Non-pigmented ciliary epithelial cell (primary cell): ENCODE measurements at places on chromosomes 7 and 10.

DNA sequence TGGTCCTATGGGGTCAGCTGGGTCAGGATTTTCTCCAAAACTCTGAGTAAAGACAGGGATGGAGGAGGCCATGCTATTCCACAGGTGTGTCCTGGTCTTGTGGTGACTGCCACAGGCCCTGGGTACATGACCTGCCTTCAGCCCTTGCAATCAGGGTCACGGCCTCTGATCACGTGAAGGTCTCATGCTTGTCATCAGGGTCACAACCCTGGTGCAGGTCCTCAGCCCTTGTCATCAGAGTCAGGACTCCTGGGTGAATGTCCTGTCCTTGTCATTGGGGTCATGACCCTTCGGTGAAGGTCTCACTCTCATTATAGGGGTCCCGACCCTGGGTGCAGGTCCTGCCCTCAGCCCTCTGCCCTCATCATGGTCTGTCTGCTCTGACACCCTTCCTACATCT is 21.9 kb upstream of the TBRG4 start:
- no peak for DNase-seq

- DNase-seq = no peak
Measured at GRCh38 chr10:87816163-87816897, 1.7 kb downstream of the ATAD1 start.

- no peak for DNase-seq
Measured at GRCh38 chr10:129474642-129475041, 7.6 kb downstream of the MGMT start.

DNA sequence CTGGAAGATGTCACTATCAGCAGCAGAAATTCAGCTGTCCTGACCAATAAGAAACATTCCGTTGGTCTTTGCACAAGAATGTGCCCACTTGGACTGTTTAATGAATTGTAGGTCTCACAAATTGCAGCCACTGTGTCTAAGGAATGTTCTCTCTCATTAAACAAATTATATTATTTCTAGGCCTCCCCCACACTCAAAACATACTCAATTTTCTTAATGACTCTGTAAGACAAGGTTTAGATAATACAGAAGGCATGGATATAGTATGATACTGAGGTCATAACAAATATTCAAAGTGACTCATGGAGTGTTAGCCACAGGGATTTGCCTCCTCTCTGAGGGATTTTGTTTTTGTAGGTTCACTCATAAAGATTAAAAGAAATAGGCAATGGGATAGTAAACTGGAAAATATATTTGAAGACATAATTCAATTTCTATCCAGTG is 197.5 kb downstream of the PTN start:
- DNase-seq = peak; percentile 75

- DNase-seq = no peak
Measured at GRCh38 chr7:27953361-27953760, 213.4 kb downstream of the TAX1BP1 start.

DNA sequence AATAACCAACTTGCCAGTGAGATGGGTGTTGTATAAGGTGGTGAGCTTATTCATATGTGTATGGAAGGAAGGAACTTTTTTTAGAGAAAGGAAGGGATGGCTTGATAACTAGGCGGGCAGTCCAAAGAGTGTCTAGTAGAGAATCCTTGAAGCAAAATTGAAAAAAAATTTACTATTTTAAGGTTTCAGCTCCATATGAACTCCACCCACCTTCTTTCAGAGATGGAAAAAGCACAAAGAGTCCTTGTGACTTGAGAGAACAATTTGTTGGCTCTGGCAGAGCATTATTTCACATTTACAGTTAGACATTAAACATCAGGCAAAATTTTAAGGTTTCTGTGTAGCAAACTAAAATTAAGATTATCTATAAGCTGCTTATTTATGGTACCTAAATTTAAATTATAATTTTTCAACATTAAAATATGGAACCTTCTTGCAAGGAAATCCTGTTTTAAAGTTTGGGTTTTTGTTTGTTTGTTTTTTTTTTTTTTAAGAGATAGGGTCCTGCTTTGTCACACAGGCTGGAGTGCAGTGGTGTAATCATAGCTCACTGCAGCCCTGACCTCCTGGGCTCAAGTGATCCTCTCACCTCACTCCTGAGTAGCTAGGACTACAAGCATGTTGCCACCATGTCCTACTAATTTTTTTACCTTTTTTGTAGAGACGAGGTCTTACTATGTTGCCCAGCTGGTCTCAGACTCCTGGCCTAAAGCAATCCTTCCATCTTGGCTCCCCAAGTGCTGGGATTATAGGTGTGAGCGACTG is 12.2 kb downstream of the PTPN12 start:
- no peak for DNase-seq

DNA sequence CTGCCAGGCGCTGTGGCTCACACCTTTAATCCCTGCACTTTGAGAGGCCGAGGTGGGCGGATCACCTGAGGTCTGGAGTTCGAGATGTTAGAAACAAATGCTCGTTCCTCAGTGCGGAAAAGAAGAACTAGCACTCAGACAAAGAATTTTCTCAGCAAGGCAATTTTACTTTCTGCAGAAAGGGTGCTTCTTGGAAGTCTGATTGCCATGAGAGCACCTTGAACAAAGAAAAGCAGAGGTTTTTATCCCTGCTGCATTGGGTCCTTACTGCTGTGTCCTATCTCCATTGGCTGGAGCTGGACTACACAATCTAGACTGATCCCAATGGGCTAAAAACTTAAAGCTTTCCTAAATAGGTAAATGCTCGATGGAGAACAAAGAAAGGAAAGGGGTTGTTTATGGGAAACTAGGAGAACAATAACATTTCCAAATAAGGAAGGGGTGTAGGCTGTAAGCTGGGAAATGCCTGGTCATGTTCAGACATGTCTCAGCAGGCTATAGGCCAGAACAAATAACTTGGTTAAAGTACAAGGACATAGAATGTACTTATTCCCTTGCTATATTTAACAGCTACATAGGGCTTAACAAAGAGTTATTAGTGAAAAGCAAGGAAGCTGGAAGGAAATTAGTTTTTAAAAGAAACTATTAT is 26.1 kb upstream of the ACTR3B start:
- no peak for DNase-seq

- peak; percentile 15 for DNase-seq
Measured at GRCh38 chr10:31836569-31837406, 91.8 kb downstream of the ARHGAP12 start.

GRCh38 chr7:80636709-80637108 is 1.7 kb upstream of the CD36 start:
- DNase-seq = no peak

- no peak for DNase-seq
Measured at GRCh38 chr7:1603346-1604225, 33.8 kb upstream of the PSMG3 start.

DNA sequence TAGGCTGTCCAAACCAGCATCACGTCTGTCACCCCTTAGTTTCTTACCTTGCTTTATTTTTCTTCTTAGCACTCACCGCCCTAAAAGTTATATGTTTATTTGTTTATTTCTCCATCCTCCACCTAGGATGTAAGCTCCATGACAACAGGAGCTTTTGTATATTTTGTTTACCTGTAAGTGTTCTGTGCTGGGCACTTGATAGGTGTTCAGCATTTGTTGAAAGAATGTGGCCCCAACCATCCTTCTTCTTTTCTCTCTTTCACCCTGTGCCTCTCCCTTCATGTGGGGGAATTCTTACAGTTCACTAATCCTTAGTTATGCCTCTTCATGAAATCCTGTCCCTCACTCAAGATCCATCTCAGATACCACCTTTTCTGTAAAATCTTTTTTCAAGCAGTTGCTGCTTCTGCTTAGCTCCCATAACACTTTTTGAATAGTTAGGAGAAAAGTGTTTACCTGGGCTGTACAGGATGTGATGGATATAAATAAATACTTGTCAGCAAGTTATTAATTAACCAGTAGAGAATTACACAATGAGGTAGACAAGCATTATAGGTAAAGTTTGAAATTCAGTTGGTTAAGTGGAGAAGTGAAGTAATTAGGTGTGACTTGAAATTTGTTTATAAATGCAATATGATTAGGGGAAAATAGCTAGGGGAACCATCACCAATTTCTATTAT is 9.7 kb downstream of the AHR start:
- DNase-seq = no peak

- peak; percentile 23 for DNase-seq
Measured at GRCh38 chr7:2209146-2209960, 23.4 kb downstream of the MAD1L1 start.

DNA sequence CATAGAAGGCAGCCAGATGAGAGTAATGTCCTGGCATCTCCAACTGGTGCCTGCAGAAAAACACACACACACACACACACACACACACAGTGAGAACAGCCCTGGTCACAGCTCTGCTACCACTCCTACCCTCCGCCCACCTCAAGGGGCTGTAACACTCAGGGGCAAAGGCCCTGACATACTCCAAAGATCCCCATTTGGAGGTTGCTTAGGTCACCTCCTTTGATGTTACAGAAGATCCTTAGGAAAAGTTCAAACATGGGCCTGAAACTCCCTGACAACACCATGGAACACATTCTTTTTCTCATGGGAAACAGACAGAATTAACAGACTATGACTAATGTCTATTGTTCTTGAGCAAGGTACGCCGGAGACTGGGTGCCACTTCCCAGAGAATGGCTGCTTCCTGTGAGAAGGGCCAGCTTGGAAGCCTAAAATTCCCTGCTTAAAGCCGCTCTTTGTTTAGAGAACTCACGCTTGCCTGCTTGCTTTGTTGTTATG is 27.7 kb downstream of the DENND11 start:
- DNase-seq = peak; percentile 36

DNA sequence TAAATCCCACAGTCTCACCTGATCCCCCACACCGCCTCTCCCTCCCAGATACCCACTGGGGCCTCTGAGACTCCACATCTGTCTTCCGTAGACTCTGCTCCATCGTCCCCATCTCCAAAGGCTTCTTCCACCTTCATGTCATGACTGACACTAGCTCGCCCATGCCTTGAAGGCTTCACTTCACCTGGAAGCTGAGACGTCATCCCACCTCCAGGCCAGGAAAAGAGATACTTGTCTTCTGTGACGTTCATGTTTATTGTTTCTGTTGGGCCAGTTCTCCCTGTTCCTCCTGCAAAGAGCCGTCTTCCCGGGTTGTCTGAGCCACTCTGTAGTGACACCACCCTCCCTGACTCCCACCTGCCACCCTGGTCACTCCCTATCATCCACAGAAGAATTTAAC is 3.6 kb upstream of the ZNF862 start:
- no peak for DNase-seq

DNA sequence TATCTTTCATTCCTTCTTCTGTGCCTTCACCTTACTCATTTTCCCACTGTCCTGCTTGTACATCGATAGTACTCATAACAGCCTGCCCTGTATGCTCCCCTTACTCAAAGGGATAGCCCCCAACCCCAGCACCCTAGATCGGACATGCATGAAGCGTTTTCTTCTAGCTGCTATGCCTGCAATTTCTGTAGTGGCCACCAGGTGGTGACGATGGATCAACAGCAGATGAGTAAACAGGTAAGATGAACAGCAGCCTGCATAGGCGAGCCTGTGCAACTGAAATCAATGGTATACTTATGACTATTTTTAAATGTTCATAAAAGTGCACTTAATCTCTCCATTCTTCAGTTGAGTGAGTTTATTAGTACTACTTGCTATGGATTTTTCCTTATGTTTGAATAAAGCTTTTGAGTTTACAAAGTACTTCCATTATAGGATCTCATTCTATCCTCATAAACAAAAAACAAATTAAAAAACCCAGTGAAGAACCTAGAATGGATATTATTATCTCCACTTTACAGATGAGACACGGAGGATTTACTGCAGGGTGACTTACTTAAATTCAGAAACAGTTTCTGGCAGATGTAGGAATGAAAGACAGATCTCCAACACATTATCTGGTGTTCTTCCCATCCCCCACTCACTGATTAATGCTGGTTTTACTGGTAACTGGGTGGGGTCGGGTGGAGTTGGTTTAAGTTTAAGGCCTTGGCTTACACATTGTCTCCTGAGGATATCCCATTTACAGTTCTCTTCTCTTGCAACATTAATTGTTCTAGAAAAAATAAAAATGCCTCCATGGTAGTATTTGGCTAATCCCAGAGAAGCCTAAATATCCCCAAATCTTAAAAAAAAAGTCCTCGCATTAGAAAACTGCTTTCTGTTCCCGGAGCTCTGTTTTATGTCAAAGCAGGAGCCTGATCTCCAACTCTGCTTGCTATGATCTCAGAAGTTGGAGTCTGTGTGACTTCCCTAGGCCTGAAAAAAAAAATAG is 222.1 kb downstream of the GLI3 start:
- DNase-seq = no peak

GRCh38 chr10:132279873-132280645 is 27.7 kb downstream of the STK32C start:
- no peak for DNase-seq

- DNase-seq = no peak
Measured at GRCh38 chr10:91171485-91171884, 49.0 kb upstream of the PCGF5 start.

DNA sequence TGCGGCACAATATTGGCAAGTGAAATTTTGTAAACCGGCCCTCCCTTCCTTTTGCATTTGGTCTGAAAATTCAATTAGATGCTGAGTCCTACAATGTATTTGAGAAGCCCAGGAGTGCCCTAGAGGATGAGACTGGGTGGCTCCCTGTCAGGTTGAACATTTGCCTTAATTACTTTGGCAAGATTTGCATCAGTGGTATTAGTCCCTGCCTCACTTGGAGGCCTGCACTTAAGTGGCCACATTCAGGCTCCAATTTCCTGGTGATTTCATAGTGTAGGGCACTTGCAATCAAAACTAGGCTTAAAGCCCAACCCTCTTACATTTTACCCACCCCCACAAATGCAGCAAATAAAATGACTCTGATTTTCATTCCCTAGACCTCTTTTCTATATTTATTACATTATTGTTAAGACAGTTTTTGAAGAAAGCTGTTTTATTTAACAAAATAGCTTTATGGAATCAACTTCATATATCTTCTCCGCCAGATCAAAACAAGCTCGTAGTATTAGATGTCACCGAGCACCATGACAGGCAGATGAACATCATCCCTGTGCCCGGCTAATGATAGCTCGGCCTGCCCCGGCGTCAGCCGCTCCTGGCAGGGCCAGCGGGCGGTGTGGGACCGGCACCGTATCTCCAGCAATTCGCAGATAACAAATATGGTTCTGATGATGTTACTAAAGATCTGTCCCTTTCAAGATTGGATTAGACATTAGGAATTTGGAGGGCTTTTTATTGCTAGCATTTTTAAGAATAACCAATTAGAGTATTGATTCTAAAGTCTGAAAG is 73.6 kb downstream of the EGFR start:
- no peak for DNase-seq

- peak; percentile 89 for DNase-seq
Measured at GRCh38 chr10:454860-455259, 234.6 kb downstream of the DIP2C start.

GRCh38 chr10:126730856-126731609 is 60.5 kb upstream of the C10orf90 start:
- DNase-seq = no peak
